ENCODE measurements at places on chromosomes 6 and 20.

GRCh38 chr20:51532577-51533191 is 9.8 kb downstream of the NFATC2 start:
- DNase-seq = peak; percentile 75

DNA sequence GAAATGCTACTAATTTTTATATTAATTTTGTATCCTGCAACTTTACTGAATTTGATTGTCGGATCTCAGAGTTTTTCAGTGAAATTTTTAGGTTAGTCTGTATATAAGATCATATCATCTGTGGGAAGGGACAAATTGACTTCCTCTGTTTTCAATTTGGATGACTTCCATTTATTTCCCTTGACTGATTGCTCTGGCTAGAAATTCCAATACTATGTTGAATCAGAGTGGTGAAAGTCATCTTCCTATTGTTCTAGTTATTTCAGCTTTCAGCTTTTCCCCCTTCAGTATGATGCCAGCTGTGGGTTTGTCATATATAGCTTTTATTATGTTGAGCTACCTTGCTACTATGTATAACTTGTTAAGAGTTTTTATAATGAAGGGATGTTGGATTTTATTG is 771.2 kb downstream of the KIF16B start:
- no peak for DNase-seq

GRCh38 chr6:106979435-106979884 is 4.9 kb upstream of the CD24 start:
- DNase-seq = peak; percentile 63

DNA sequence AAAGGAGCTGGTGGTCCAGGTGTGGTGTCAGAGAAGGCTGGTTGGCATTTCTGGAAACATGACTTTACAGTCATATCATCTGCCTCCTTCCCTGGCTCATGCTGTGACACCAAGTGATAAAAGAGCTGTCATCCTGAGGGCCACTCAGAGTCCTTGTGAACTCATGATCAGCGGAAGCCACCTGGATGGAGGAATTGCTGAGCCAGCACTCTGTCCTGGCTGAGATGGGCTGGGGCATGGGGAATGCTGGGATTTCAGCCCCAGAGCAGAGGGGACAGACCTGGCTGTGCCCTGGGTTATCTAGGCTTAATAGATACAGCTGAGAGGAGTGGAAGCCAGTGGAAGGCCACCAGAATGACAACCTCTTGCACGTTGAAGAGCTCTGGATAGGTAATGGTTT is 214.3 kb downstream of the DHX35 start:
- no peak for DNase-seq

DNA sequence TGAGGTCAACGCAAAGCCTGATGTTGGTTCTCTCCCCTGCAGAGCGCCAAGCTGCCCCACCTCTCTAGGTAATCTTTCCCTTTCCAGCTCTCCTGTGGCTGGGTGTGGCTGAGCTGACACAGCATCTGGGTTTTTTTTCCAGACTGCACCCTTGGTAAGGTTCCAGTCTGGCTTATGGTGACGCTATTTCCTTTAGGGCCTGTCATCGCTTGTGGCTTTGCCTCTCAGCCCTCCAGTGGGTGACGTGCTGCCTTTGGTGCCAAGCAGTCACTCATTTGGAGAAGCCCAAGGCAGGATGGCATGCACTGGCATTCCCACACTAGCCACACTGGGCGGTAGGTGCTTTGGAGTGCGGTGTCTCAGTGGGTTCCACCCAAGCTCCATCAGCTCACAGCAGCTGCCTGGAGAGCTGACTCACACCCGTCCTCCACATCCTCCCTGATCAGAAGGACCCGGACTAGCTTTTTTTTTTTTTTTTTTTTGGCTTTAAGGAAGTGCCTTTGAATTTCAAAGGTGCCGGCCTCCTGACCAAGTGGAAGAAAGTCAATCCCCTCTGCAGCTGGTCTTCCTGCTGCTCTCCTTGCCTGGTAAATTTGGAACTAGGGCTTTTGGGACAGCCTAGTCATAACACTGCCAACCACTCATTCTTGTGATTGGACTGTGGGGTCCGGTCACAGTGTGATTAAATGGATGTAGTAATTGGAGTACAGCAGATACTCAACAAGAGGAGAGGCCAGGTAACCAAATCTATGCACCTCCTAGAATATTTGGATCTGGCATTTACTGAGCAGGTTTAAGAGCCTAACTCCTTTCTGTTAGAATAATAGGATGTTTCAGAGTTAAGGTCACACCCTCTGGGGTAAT is 153.6 kb downstream of the CD83 start:
- peak; percentile 66 for DNase-seq

- no peak for DNase-seq
These were observed 20.8 kb upstream of the SLC32A1 start for GRCh38 chr20:38703526-38703925.

DNA sequence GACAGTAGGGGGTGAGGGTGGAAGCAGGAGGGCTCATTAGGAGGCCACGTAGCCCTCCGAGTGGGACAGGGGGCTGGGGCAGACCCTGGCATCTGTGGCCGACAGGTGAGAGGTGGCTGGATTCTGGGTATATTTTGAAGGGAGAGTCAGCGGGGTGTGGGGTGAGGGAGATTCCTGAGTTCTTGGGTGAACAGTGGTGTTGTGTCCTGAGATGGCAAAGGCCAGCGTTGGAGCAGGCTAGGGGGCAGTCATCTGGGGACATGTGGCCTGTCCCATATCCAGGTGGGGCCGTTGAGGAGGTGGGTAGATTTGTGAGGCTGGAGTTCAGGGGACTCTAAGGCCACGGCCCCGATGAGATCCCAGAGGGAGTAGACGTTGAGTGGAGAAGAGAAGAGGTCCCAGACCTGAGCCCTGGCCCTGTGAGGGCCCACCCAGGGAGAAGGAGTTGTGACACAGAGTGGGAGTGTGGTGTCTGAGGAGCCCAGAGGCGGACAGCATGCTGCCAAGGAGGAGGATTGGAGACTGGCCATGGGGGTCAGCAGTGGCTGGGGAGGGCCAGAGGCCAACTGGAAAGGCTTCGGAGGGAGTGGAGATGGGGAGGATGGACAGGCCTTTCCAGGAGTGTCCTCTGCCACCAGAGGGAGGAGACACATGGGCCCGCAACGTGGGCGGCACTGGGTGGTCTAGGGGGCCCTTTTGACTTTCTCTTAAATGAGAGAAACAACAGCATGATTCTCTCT is 19.6 kb downstream of the PACSIN1 start:
- DNase-seq = no peak

- DNase-seq = no peak
These were observed 29.0 kb downstream of the RTN4IP1 start for GRCh38 chr6:106600329-106600728.

DNA sequence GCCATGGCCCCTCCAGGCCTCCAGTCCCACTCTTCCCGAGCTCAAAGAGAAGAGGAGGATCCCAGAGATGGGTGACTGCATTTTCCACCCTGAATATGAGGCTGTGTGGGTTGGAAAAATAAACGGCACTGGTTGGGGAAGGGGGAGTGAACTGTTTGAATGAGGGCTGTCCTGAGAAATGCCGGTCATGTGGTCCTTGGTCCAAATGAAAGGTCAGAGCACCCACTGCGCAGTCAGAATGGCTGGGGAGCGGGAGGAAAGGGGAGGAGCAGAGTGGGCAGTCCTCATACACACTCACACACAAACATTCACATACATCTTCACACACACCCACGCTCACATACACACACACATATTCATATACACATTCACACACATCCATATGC is 83.1 kb downstream of the MRPL14 start:
- DNase-seq = no peak

- no peak for DNase-seq
These were observed 501.0 kb upstream of the MARCKS start for GRCh38 chr6:113356139-113356538.

GRCh38 chr6:30541515-30542403 is 14.5 kb downstream of the GNL1 start:
- DNase-seq = peak; percentile 69

- no peak for DNase-seq
These were observed 1195.9 kb upstream of the MAP3K7 start for GRCh38 chr6:91782802-91783201.

DNA sequence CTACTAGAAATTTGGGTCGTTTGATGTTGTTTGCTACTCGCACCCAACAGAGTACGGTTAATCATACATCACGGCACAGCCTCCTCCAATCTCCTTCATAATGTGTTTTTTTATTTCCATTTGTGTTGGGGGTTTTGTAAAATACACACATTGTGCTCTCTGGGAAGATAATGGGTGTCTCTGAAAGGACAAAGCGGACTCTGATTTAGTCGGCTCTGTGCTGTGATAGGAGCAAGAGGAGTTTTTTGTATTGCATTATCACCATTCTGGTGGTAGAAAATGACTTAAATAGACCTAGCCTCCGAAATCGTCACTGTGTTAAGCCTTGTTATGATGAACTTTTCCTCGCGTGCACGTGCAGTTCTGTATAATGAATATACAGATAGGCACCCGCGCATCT is 196.3 kb downstream of the CDH4 start:
- DNase-seq = no peak

DNA sequence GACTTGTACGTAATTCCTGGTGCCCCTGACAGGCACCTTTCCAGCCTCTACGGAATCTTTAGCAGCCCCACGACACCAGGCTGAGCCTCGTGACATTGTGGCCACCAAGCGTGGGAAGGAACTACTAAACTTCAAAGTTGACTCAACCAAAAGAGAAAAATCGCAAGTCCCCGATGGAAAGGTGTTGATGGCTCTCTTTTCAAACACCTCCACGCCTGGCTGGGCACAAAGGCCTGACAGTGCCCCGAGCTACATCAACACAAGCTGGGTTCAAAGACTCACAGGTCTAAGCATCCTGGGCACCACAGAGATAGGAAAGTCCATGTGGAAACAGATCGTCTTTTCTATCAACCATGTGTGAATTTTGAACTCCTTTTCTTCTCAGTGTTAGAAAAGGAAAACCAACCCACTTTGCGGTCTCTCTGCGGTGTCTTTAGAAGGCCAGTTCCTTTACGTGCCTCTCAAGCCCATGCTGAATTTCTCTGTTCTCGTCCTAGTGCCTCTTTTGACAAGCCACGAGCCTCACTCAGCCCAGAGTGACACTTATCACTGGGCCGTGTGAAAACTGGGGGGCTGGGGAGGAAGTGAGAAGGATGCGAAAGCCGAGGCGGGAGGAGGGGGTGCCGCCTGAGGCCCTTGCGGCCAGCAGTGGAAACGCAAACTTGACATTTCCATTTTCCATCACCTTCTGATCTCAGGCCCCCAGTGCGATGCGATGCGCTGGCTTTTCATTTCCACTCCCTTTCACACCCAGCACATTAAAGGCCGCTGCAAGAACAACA is 59.4 kb downstream of the GFOD1 start:
- no peak for DNase-seq

- DNase-seq = no peak
These were observed 738.1 kb upstream of the GJE1 start for GRCh38 chr6:141394565-141395051.

DNA sequence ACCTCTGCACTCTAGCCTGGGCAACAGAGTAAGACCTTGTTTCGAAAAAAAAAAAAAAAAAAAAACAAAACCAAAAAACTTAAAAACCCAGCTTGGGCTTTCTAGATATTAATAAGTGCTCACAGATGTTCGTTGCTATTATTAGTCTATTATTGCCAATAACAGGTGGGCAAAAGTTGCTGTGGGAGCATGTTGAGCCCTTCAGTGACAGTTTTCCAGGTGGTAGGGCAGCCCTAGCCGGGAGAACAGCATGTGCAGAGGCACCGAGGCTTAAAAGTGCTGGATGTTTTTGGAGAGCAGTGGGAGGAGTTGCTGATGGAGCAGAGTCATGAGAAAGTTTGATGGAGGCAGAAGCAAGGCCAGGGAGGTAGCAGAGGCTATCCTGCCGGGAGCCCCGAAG is 4.4 kb downstream of the PPP1R16B start:
- DNase-seq = no peak

DNA sequence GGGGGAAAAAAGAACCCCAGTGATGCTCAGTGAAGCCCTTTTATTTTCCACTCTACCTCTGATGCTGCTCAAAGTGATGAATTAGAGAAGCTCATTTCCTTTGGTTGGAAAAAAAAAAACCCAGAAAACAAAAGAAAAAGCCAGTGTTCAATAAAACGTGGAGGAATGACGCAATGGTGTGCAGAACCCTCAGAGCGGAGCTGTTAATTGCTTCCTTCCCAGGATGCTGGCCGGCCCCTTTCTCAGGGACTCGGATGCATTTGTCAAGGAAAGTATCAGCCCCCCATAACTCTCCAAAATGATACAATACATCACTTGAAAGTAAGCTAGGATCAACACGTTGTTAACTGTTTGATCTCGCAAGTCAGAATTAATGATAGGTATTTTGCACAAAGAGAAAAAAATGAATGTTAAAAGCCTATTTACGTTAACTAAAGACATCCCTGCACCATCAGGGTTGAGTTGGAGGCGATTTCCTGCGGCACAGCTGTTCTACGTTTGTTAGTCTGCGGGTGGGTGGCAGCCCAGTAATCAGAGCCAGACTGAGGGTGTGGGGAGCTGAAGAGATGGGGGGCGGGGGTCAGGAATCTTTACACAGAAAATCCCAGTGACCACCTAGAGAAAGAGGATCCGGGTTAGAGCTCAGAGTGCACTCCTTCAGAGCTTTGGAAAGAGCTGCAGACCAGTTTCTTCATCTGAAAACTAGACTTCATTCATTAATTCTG is 132.4 kb downstream of the BMP7 start:
- no peak for DNase-seq

GRCh38 chr6:135630789-135631376 is 133.3 kb upstream of the AHI1 start:
- DNase-seq = no peak

DNA sequence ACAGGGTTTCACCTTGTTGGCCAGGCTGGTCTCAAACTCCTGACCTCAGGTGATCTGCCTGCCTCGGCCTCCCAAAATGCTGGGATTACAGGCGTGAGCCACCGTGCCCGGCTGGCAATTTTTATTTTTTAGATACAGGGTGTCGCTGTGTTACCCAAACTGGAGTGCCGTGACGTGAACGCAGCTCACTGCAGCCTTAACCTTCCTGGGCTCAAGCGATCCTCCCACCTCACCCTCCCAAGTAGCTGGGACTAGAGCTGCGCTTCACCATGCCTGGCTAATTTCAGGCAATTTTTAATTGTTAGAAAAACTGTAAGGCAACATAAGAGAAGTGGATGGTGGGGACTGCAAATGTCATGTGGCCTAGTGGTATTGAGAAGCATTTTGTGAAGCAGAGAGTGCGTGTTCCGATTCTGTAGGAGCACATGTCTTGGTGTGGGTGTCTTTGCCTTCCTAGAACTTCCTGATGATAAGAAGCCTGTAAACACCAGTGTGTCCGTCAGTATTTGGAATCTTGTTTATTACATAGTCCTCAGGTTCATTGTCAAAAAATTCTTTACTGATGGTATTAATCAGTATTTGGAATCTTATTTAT is 18.0 kb downstream of the JARID2 start:
- no peak for DNase-seq

- DNase-seq = no peak
These were observed 214.3 kb upstream of the LAMP5 start for GRCh38 chr20:9300080-9300479.

- no peak for DNase-seq
These were observed 478.5 kb downstream of the PKHD1 start for GRCh38 chr6:51608932-51609331.

GRCh38 chr6:57434944-57435343 is 117.5 kb downstream of the PRIM2 start:
- DNase-seq = no peak
